ENCODE measurements at places on chromosomes 16 and 17.

DNA sequence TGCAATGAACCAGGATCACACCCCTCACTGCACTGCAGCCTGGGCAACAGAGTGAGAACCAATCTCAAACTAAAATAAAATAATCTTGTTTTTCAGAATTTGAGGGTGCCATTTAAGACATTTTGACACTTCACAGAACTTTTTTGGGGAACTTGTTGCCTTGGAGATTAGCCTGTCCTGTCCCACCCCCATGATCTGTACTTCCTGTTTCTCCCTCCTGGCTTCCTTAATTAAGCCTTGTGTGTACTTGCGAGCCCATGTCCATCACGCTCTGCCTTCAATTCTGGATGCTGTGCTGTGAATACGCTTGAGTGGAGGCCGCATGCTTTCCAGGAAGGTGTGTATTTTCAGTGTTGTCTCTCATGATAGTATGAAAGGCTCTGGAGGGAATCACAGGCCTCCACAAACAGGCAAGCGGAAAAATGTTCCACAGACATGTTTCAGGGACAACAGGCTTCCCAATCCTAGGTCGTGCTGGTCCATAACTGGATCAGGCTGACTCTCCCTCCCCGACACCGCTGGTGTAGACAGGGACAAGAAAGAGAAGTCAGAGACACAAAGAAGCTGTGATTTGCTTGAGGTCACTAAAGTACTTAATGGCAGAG is 56.9 kb downstream of the NOS2 start:
- DNase-seq: no peak

DNA sequence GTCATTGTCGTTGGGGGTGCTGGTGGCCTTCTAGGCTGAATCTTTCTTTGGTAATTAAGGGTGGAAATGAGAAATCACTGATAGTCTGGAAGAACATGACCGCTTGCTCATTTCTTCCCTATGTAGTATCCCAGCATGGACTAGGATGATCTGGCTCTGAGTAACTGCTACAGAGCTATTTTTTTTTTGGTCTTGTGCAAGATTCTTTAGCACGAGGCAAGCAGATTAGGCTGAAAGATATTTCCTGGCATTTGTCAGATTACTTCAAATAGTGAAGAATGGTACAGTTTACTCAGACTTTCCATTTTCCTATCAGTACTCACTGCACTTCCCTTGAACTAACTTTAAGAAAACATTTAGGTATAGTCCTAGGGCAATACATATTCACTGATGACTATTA is 89.0 kb downstream of the SYCE1L start:
- no peak for DNase-seq

DNA sequence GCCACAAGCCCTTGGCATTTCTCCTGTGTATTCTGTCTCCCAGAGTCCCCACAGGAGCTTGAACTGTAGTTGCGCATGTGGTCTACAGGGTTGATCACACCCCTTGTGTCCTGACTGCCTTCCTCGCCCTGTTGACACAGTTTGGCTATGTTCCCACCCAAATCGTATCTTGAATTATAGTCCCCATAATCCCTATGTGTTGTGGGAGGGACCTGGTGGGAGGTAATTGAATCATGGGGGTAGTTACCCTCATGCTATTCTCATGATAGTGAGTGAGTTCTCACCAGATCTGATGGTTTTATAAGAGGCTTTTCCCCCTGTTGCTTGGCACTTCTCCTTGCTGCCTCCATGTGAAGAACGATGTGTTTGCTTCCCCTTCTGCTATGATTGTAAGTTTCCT is 21.2 kb downstream of the ADAD2 start:
- no peak for DNase-seq

- no peak for DNase-seq
Observed at GRCh38 chr17:1676401-1676800, 8.3 kb downstream of the PRPF8 start.

GRCh38 chr17:38358586-38359513 is 7.2 kb downstream of the SOCS7 start:
- no peak for DNase-seq

GRCh38 chr17:39081851-39082250 is 69.6 kb downstream of the PLXDC1 start:
- DNase-seq: no peak

DNA sequence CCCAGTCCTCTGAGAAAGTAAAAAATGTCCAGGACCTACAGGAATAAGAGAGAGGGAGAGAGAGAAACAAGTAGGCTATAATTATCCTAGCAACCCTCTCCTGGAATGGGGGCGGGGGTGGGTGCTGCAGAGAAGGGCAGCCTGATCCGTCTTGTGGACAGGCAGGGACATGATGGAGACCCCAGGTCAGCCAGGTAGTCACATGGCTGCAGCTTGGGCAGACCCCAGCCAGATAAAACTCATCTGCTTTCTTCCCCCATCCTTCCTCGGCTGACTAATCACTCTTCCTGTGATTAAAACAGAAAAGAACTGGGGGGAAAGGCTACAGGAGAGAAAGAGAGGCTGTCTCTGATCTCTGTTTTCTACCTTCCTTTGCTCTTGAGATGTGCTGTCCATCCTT is 32.6 kb downstream of the COPZ2 start:
- DNase-seq: no peak

DNA sequence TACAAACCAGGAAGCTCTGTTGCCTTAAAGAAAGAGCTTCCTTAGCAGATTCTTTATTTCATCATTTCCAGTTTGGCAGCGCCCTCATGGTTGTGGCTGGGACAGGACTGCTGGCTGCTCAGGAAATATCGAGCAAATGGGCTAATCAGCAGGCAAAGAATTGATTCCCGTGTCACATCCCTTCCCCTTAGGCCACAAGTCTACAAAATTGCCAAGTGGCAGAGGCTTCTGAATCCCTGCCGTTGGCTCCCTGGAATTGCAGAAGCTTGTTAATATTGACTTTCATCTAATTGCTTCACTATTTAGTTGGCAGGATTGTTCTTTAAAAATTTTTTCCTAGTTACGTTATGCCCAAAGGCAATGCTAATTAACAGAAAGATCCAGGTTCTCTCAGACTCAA is 456.3 kb upstream of the ERCC4 start:
- DNase-seq: no peak

GRCh38 chr17:10127819-10128425 is 70.5 kb downstream of the GAS7 start:
- DNase-seq: no peak

- DNase-seq: no peak
Observed at GRCh38 chr16:11615748-11616447, 29.2 kb upstream of the LITAF start.

- no peak for DNase-seq
Observed at GRCh38 chr17:62805234-62805633, 2.9 kb downstream of the MARCHF10 start.

DNA sequence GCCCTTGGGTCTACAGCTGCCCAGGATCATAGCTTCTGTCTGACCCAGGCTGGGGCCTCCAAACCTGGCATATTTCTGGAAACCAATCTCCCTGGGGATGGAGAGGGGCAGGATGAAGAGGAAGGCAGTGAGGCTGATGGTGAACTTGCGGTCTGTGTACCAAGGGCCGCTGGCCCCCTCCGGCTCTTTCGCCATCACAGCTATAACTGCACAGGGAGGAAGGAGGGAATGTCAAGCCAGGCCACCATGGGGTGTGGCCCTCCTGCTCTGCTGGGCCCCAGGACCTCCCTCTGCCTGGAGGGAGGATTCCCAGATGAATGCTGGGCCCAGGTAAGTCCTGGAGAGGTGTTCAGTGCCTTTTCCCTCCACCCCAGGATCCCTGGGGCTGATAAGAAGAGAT is 6.3 kb downstream of the SLC38A7 start:
- no peak for DNase-seq

DNA sequence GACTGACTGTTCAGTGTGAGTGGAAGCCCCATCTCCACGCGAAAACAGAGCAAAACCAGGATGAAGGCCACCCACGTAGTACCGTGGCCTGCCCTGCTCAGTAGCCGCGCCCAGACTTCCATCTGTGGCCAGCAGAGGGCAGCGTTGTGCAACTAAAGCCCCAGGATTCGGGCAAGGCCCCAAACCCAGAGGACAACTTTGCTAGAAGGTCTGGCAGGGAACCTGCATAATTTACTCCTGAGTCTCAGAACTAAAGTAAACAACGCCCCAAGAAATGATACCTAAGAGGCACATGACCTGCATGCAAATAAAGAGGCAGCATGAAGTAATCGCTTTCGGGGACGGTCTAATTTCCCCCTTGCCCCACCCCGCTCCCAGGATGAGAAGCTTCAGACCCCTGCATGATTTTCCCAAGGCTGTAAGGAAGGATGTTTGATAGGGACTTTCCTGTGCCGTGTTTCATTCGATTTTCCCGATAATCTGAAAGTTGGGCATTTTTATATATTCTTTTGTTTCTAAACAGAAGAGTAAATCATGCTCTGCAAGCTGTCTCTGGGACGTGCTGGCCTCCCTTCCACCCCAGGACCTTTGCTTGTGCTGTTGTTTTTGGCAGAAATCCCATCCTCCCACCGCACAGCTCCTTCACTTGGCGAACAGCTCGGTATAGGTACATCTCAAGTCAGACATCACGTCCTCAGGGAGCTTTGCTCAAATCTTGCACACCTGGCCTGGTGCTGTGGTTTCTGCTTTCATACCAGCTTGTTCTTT is 18.6 kb downstream of the HSBP1 start:
- DNase-seq: peak; percentile 61

DNA sequence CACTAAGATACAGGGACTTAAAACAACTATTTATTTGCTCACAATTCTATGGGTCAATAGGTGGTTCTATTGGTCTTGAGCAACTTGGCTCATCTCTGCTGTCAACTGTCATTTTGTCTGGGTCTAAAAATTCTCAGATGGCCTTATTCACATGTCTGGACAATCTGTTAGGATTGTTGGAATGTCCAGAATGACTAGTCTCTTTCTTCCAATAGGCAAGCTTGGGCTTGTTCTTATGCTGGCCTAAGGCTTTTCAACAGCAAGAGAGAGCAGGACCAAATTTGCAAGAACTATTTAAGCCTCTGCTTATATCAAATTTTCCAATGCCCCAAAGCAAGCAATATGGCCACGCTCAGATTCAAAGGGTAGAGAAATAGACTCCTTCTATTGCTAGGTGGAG is 240.9 kb downstream of the KIF2B start:
- DNase-seq: no peak

DNA sequence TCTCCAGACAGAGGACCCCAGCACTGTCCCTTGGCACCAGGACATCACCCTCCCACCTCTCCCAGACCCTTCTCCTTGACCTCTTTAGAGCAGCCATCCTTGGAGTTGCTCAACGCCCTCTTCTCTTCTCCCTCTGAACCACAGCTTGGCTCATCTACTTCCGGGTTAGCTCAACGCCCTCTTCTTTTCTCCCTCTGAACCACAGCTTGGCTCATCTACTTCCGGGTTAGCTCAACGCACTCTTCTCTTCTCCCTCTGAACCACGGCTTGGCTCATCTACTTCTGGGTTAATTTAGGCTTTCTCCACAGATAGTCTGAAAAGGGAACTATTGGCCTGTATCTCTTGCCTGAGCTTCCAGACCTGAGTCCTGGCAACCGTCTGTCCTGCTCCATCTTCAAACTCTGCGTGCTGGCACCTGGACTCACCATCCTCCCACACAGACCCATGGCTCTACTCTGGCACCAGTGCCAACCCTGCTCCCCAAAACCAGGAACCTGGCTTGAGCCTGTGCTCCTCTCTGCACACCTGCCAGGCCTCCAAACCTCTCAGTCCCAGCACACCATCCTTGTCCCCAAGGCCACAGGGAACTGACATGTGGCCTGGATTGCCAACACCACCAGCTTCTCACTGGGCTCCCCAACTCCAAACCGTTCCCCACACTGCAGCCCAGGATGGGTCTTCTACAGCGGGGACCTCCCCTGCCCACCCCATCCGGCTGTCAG is 25.3 kb upstream of the FAAP100 start:
- no peak for DNase-seq

GRCh38 chr16:26648851-26649250 is 417.9 kb upstream of the C16orf82 start:
- no peak for DNase-seq

DNA sequence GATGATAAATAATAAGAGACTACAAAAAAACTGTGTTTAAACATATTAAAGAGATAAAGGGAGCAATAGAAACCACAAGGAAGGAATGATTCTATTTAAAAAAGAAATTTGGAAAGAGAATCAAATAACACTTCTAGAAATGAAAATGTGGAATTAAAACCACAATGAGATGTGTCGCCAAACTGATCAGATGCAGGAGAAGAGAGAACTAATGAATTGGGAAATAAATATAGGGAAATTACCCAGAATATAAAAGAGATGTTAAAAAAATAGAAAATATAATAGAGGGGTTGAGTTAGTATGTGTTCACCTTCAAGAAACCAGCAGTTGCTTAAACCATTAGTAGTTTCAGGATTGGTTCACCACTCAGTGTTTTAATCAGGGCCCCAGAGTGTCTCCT is 48.7 kb upstream of the ADORA2B start:
- DNase-seq: no peak

GRCh38 chr17:13474073-13474800 is 127.5 kb downstream of the HS3ST3A1 start:
- no peak for DNase-seq

DNA sequence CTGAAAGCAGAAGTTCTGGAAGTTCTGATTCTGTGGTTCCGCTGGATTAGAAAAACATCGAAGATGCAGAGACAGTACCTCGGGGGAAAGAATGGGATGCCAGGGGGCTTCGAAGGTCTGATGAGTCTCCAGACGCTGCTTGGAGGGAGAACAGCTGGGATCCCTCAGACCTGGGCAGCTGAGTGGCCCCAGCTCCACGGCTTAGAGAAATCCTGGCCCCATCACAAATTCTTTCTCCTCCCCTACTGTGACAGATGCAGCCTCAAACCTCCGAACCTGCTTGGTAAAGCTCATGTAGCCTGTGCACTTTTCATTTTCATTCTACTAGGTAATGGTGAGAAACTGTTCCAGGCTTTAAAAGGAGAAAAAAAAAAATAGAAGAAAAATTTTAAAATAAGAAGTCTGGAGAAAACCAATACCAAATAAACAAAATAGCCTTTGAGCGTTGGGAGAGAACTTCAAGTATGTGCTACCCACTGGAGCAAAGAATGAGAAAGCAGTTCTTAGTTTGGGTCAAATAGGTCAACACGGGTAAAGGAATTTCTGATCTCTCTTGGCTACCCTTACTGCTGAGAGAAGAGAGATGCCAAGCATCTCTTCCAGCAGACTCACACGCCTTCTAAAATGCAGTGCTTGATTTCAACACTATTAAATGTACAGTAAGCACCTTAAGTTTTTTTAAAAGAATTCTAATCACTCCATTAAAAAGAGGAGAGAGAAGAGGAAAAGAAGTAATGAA is 19.9 kb downstream of the MAF start:
- no peak for DNase-seq
